NCI-H524 treated with DMSO at 0.1 percent for 48 hours (cell line): ENCODE measurements at places on chromosomes 12 and 14.

DNA sequence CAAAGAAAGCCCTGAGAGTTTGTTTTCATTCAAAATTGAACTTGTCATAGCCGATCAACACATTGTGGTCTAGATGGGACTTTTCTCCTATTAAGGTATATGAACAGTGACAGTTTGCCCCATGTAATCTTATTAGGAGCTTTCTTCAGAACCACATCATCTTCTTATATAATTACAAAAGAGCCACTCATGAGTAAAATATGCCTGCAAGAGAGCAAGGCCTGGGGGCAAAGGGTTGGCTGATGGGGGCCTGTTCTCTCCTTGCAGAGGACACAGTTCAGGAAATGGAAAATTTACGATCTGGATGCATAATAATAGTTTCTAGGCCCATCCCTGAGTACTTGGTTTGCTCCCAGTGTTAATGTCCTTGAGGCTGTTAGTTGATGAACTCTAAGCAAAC lies 87.8 kb downstream of the FLRT2 start:
- DNase-seq: no peak

- no peak for DNase-seq
Measured at GRCh38 chr12:12735301-12735700, 18.1 kb downstream of the CDKN1B start.

DNA sequence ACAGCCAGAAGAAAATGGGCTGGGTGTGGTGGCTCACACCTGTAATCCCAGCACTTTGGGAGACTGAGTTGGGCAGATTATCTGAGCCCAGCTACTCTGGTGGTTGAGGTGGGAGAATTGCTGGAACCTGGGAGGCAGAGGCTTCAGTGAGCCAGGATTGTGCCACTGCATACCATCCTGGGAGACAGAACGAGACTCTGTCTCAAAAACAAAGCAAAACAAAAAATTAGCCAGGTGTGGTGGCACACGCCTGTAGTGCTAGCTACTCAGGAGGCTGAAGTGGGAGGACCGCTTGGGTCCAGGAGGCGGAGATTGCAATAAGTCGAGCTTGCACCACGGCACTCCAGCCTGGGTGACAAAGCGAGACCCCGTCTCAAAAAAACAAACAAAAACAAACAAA lies 3.8 kb upstream of the EMP1 start:
- no peak for DNase-seq

GRCh38 chr14:71497645-71498086 lies 434.6 kb upstream of the RGS6 start:
- no peak for DNase-seq

DNA sequence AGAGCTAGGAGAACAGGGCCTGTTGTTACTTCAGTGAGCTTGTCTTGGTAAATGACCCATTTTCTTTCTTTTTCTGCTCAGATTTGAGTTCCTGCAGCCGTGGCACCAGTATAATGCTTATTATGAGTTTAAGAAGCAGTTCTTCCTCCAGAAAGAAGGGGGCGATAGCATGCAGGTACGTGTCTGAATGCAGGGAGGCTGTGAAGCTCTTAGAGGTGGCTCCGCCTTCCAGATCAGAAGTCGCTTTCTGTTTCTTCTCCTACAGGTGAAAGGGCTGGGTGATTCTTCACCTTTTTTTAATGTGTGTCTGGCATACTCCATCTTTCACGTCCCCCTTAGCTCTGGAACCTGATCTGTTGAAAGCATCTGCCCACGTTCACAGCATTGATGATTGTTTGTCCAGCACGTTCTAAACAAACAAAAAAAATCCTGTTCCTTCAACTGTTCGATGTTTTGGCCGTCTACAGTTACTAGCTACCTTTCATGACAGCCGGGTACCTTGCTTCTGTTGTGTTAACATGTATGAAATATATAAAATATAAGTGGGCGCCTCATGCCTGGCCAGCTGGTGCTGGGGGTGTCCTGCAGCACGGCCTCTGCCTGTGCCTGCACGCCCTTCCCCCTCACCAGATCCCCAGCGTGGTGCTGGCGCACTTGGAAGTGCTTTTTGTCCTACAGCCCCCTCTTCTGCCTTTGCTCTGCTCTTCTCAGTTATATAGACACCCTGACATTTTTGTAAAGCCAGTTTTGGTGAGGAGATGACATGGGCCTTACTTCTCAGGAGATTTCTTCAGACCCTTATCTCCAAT lies 44.6 kb downstream of the SFSWAP start:
- peak; percentile 2 for DNase-seq

- DNase-seq: no peak
Measured at GRCh38 chr14:106564058-106564643, 1037.8 kb downstream of the TMEM121 start.

DNA sequence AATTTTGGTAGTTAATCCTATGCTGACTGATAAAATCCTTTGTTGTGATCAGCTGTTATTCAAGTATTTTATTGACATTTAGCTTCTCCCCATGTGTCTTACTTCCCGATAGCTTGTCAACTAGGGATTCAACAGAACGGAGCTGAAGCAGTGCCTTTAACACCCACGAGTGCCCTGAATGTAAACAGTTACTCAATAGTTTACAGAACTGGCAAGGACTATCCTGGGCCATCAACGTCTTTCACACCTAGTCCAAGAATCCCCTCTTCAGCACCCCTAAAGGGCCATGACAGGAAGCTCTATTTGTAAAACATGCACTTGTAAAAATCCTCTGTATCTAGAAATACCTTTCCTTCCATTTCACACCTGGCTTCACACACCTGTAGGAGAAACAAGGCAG lies 45.3 kb downstream of the SETD3 start:
- no peak for DNase-seq

- DNase-seq: no peak
Measured at GRCh38 chr12:132524405-132524804, 34.5 kb downstream of the FBRSL1 start.

DNA sequence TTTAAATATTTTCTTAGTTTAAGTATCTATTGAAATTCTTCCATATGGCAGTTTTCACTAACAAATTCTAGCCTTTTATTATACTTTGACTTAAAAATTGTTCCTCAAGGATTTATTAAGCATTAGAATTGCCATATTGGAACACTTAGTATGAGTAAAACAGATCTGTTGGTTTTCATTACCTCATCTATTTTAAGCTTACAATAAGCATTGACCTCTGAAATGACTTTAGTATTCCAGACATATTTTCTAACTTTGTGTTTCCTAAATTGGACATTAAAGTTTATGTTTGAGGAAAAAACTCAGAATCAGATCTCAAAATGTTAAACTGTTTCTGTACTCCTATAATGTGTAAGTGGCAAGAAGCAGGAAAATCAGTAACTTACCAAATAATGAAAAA lies 48.4 kb downstream of the CSRP2 start:
- DNase-seq: no peak

- no peak for DNase-seq
Measured at GRCh38 chr12:14843425-14843887, at the start of gene ART4. TSS of gene ART4 (minus strand) at chr12:14843526. CDS start at chr12:14843113, 413 bp downstream.

DNA sequence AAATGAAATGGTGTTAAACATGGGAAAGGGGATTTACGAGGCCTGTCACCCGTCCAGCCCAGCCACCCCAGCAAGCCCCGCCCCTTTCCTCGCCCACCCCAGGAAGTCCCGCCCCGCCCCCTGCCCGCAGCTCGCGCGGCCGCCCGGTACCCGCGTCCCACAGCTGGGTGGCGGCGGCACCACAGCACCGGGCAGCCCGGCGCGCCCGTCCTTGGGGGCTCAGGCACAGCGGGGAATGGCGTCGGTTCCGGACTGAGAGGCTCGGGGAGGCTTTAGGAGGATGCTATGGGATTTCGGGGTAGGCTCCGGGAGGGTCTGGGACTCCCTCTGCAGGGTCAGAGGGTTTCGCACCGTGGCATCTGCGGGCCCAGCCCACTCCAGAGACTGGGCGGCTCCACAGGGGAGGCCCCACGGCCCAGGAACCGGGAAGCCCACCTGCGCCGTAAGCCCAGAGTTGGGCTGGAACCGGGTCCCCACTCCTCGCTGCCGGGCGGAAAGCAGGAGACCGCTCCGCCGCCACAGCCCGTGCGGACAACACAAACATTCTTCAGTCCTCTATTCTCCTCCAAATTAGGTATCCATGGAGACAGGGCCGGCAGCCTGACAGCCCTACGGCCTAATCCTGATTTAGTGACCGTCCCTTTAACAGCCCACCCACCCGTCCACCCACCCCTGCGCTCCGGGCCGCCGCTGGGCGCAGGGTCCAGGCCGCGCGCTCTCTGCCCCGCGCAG lies 1.4 kb downstream of the FIGNL2 start:
- no peak for DNase-seq

GRCh38 chr12:132424811-132425210 lies 65.1 kb upstream of the FBRSL1 start:
- no peak for DNase-seq

DNA sequence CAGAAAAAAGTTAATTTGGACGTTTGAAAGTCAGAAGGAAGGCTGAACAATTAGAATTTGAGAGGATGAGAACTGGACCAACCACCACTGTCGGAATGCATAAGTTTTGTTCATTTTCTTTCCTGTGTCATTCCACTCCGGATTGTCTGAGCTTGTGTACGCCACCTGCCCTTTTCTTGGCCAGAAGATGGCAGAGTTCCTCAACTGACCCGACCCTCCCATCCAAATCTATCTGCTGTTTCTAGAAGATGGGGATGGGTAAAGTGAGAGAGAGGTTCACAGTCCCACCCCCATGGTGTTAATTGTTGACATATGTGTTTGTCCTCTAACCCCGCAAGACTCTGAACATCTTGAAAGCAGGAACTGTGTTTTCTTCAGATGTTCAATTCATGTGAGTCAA lies 388.0 kb downstream of the VRK1 start:
- no peak for DNase-seq

DNA sequence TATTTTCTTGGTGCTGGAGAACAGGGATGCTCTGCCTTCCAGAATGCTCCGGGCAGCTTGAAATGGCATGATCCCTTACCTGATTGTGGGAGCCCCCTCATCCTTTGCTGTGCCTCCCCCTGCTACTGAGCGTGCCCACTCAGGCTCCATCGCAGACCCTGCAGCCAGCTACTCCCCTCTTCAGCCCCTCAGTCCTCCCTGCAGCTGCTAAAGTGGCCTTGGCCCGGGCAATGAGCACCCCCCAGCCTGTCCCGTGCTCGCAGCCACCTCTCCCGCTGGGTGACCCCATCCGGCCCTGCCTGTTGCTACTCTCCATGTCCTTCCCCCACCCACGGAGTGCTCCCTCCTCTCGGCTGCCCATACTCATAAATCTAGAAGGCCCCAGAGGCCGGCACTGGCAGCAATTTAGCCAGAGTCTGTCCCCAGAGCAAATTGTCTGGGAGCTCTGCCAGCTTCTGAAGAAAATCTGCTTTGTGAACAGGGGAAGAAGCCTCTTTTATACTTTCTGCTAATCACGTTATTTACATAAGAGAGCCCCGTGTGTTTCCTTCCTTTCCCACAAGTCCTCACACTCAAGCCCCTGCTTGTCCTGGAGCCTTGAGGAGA lies 143.7 kb upstream of the FRMD6 start:
- DNase-seq: peak; percentile 48
